HT-29 (cell line): ENCODE measurements at places on chromosomes 7 and 10. TPM values are rescaled to one million over a fixed set of nuclear protein-coding genes. Genes with fewer than 3 reads are reported as not detected.

DNA sequence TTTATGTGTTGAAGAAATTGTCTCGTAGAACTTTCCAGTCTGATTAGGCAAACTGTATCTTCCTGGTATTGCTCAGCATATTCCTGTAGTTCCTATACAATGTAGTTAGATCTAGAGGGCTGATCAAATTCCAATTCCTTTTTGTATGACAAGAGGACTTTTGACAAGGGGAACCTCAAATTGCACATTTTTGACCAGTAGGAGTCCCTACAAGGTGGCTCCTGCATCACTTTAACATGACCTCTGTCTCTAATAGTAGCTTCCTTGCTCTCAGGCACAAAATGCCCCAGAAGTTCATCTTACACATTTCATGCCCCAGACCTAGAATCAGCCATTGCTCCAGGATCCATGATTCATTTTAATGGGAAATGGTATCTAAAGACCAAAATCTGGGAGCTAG lies 18.7 kb downstream of the HERPUD2 start:
- DNase-seq = no peak

DNA sequence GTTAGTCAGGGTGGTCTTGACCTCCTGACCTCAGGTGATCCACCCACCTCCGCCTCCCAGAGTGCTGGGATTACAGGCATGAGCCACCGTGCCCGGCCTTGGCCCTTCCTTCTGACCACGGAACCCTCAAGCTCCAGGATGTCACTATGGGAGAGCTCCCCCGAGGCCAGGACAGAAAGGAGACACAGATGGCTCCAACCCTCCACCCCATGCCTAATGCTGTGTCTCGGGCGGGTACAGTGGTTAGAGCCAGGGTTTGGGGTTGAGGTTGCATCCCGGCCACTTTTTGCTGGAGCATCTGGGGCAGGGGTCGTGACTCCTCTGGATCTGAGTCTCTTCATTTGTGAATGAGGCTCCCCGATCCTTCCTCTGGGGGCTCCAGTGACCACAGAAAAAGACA lies 8.1 kb downstream of the MYL10 start:
- DNase-seq = no peak

GRCh38 chr7:146700015-146700560 lies 583.5 kb downstream of the CNTNAP2 start:
- DNase-seq = no peak

Gene GNG11
- not detected in 2 replicates for total RNA-seq

DNA sequence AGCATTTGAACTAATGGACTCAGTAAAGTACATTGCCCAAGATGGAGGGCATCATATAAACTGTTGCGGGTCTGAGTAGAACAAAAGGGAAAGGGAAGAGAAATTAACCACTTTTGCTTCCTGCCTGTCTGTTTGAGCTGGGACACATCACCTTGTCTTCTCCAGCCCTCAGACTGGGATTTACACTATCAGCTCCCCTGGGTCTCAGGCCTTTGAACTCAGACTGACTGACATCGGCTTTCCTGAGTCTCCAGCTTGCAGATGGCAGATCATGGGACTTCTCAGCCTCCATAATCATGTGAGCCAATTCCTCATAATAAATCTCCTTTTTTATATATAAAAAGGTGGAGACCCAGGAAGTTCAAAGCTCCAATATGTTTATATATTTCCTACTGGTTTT lies 23.0 kb upstream of the WASL start:
- DNase-seq = no peak
